ENCODE measurements at places on chromosomes 13 and 19. TPM values are rescaled to one million over a fixed set of nuclear protein-coding genes. Genes with fewer than 3 reads are reported as not detected.

The SLC10A2 gene
- total RNA-seq = not detected

DNA sequence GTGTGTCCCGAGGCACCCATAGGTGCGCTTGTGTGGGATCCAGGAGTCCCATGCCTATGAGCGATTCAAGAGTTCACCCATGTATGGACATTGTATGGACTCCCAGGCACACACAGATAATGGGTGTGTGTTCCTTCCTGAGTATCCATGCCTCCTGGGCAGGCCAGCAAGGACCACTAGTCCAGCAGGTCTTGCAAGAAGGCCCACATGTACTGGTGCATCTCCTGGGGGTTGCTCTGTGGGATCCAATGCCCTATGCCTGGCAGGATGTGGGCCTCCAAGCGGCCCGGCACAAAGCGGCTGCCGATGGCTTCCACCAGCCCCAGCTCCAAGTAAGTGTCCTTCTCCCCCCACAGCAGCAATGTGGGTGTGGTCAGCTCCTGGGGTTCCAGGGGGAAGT is 5.0 kb downstream of the EPHX3 start:
- DNase-seq = no peak
- H3K27ac ChIP-seq = no peak overlapping the region
- no peak overlapping the region for H3K4me3 ChIP-seq
- peaks cover 5% of the 10 kb centered on the region for H3K27me3 ChIP-seq
- H3K4me1 ChIP-seq = peaks cover 7% of the 10 kb centered on the region
- no peaks in the 10 kb centered on the region for H3K36me3 ChIP-seq

The GNG8 gene
- 54.6 TPM for total RNA-seq

The ZNF560 gene
- total RNA-seq = not detected

- H3K27ac ChIP-seq = peak overlapping the region; percentile 11
- peak overlapping the region; percentile 88 for H3K4me3 ChIP-seq
- DNase-seq = no peak
- peaks cover 9% of the 10 kb centered on the region for H3K4me1 ChIP-seq
- H3K36me3 ChIP-seq = no peaks in the 10 kb centered on the region
- H3K27me3 ChIP-seq = no peaks in the 10 kb centered on the region
These were observed 121.0 kb downstream of the MRPL57 start for GRCh38 chr13:21297447-21297846.

Data from glutamatergic neuron (in vitro differentiated cells).